ENCODE measurements at places on chromosomes 11 and 22.

GRCh38 chr11:67611165-67611564, 4.4 kb downstream of the NDUFV1 start:
- no peak for DNase-seq

GRCh38 chr11:90284171-90284570, 61.3 kb upstream of the CHORDC1 start:
- DNase-seq = no peak

- DNase-seq = no peak
These were observed 34.0 kb downstream of the IRAG1 start for GRCh38 chr11:10659339-10660216.

DNA sequence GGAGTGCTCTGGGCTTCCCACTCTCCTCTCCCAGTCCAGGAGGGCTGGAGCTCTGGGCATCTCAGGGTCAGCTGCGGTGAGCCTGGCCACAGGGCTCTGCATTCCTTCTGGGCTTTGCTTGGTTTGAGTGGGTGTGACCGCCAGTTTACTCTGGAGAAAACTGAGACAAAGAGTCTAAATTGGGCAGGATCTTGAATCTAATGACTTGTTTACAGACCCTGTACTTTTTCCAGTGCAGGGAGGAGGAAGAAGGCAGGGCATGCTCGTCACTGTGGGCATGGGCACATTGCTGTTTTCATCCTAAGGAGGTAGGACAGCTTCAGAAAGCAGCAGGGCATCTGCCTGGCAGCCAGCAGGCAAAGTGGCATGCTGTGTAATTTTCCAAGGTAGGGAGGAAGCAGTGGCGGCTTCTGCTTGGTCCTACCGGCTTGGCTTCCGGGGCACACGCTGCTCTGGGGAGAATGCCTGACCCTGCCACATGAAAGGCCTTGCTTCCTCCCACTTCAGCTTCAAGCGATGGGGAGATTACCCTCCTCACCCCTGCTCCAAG, 22.9 kb downstream of the FLI1 start:
- peak; percentile 70 for DNase-seq

Data from activated T-cell treated with anti-CD3 and anti-CD28 coated beads, Interleukin-2, amount 50 U/mL, for 48 hours (primary cell).